ENCODE measurements at places on chromosomes 4 and X.

GRCh38 chr4:11105715-11106114, 323.0 kb downstream of the HS3ST1 start:
- H3K36me3 ChIP-seq = no peaks in the 10 kb centered on the region
- H3K27me3 ChIP-seq = no peaks in the 10 kb centered on the region
- DNase-seq = no peak
- no peak overlapping the region for H3K27ac ChIP-seq
- H3K4me1 ChIP-seq = no peaks in the 10 kb centered on the region
- no peak overlapping the region for H3K4me3 ChIP-seq

DNA sequence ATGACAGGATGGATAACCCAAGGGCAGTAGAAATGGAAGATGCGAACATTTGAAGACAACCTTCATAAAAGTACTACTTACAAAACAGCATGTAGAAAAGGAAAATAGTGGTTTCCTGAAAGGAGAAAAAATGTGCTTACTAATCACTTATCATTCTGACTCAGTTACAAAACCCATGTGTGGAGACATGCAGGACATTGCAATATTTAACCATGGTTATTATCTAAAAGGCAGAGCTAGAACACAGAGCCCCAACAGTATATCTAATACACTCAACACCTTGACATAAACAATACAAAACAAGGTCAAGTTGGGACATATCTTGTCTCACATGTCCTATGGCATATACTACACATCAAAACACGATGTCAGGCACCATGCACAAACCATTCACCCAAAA, 55.9 kb downstream of the EIF4E start:
- H3K4me3 ChIP-seq = no peak overlapping the region
- no peak for DNase-seq
- H3K36me3 ChIP-seq = peaks cover 1% of the 10 kb centered on the region
- peaks cover 10% of the 10 kb centered on the region for H3K4me1 ChIP-seq
- H3K27me3 ChIP-seq = no peaks in the 10 kb centered on the region

DNA sequence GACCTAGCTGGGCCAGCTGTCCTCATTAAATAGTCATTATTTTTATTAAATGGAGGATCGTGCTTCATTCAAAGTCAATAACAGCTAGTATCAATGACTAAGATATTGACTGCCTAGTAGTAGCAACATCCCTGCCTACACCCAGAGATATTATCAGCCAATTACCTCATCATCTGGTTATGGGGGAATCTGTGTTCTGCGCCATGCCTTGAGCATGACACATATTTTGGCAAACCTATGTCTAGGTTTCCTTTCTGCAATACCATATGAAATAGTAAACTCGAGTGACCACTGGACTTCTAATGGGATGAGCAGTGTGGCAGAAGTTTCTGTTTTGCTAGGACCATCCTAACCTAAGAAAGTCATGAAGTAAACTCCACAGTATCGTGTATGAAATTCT, 50.0 kb upstream of the AADAT start:
- no peaks in the 10 kb centered on the region for H3K27me3 ChIP-seq
- no peaks in the 10 kb centered on the region for H3K4me1 ChIP-seq
- no peaks in the 10 kb centered on the region for H3K36me3 ChIP-seq
- H3K27ac ChIP-seq = no peak overlapping the region
- no peak for DNase-seq
- H3K4me3 ChIP-seq = no peak overlapping the region

- DNase-seq = no peak
- no peaks in the 10 kb centered on the region for H3K27me3 ChIP-seq
- H3K4me3 ChIP-seq = no peak overlapping the region
- no peaks in the 10 kb centered on the region for H3K4me1 ChIP-seq
- H3K36me3 ChIP-seq = peaks cover 3% of the 10 kb centered on the region
- no peak overlapping the region for H3K27ac ChIP-seq
Observed at GRCh38 chr4:19178835-19179234, 1072.9 kb upstream of the SLIT2 start.

DNA sequence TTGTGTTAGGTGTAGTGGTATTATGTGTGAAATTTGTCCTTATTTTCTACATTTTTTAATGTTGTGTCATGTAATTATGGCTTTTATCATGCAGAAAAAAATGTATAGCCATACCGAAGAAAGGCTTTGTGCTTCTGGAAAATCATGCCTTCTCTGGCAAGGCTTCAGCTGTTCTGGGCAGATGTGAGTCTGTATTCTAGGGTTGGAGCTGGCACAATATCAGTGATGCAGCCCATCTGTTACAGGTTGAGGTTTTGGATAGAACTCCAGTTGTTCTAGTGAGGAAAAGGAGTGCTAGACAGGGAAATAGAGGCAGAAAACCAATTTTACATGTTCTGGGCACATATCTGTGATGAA, 44.8 kb upstream of the PRSS12 start:
- H3K4me3 ChIP-seq = no peak overlapping the region
- peaks cover 33% of the 10 kb centered on the region for H3K27me3 ChIP-seq
- H3K36me3 ChIP-seq = no peaks in the 10 kb centered on the region
- no peak overlapping the region for H3K27ac ChIP-seq
- no peak for DNase-seq

DNA sequence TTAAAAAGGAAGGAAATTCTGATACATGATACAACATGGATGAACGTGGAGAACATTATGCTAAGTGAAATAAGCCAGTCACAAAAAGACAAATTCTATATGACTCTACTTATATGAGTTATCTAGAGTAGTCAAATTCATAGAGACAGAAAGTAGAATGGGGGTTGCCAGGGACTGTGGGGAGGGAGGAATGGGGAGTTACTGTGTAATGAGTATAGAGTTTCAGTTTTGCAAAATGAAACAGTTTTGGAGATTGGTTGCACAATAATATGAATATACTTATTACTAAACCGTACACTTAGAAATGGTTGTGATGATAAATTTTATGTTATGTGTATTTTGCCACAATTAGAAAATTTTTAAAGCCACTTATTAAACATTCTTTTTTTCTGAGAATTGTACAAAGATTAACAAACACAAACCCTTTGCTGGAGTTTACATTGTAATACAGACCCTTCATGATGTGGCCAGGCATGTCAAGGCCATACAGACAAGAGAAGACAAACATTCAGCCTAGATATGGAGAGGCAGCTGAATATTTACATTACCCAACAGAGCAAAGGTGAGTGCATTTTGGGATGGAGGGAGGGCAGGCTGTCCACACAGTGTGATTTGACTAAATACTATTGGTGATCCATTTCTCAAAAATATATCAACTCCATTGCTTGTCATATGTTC, 21.2 kb upstream of the GPC3 start:
- H3K36me3 ChIP-seq = no peaks in the 10 kb centered on the region
- no peaks in the 10 kb centered on the region for H3K4me1 ChIP-seq
- DNase-seq = no peak
- peaks cover 10% of the 10 kb centered on the region for H3K27me3 ChIP-seq
- H3K27ac ChIP-seq = no peak overlapping the region
- H3K4me3 ChIP-seq = no peak overlapping the region

DNA sequence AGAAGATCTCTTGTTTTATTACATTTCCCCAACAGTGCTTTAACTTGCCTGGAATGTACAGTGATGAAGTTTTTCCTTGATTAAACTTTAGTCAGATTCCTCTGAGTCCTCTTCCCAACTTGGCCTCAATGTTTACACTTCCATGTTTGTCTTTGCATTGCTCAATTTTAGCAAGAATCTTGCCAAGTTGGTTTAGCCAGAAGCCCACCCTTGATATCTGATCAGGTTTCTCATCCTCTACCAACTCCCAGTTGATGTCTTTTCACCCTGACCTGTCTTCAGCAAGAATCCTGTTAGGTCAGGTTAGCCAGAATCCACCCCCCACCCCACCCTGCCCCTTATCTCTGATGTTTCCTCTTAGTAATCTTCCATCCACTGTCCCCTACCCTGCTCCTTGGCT, 120.9 kb downstream of the MBNL3 start:
- H3K4me3 ChIP-seq = no peak overlapping the region
- DNase-seq = no peak
- no peaks in the 10 kb centered on the region for H3K27me3 ChIP-seq
- no peaks in the 10 kb centered on the region for H3K36me3 ChIP-seq

GRCh38 chr4:26273616-26273980, 47.2 kb upstream of the RBPJ start:
- no peak overlapping the region for H3K27ac ChIP-seq
- no peak for DNase-seq
- no peaks in the 10 kb centered on the region for H3K36me3 ChIP-seq

DNA sequence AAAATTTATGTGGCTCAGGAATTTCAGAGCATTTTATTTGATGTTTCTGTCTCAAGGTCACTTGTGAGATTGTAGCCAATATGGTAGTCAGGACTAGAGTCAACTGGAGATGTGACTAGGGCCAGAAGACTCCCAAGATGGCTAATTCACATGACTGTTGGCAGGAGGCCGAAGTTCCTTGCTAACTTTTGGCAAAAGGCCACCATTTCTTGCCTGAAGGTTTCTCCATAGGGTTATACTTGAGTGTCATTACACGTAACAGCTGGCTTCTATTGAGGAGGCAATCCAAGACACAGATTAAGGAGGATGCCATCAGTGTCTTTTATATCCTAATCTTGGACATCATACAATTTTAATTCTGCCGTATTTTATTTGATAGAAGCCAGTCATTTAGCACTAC, 162.3 kb upstream of the MAOA start:
- no peaks in the 10 kb centered on the region for H3K27me3 ChIP-seq
- H3K36me3 ChIP-seq = no peaks in the 10 kb centered on the region
- DNase-seq = no peak
- H3K27ac ChIP-seq = no peak overlapping the region
- H3K4me3 ChIP-seq = no peak overlapping the region

DNA sequence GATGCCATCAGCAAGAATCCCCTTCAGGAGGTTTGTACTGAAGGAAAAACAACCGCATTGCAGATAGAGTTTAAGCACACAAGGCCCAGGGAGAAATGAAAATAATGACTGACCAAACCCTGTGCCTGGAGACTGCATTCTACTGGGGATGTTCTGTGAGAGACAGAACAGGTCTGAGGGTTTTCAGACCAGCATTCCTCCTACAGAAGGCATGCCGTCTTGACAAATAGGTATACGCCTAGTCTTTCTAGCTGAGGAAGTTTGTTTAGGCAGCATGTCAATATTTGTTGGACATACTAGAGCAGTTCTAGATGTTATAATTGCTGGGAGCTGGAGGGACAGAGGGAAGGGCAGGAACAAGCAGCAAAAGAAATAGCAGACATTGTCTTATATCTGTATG, 68.4 kb upstream of the SCOC start:
- no peaks in the 10 kb centered on the region for H3K4me1 ChIP-seq
- DNase-seq = no peak
- no peak overlapping the region for H3K4me3 ChIP-seq
- no peaks in the 10 kb centered on the region for H3K36me3 ChIP-seq

- H3K36me3 ChIP-seq = no peaks in the 10 kb centered on the region
- DNase-seq = no peak
- H3K27ac ChIP-seq = no peak overlapping the region
- H3K27me3 ChIP-seq = peaks cover 34% of the 10 kb centered on the region
- H3K4me1 ChIP-seq = no peaks in the 10 kb centered on the region
Observed at GRCh38 chr4:145446184-145446583, 35.5 kb upstream of the SMAD1 start.

DNA sequence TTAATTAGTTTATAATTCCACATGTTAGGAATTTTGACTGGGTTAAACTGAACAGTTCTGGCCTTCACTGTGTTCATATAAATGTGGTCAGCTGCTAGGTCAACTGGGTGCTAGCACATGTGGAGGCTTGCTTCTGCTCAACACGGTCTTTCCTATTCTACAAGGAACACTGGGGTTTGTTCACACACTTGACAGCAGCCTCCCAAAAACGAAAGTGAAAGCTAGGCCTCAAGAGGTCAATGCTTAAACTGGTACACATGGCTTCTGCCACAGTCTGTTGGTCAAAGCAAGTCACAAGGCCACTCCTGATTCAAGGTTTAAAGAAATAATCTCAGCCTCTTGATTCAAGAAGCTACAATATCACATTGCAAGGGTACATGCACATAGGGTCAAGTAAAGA, 126.5 kb downstream of the QDPR start:
- peak overlapping the region; percentile 42 for H3K27ac ChIP-seq
- H3K27me3 ChIP-seq = no peaks in the 10 kb centered on the region
- no peak for DNase-seq
- no peaks in the 10 kb centered on the region for H3K36me3 ChIP-seq

- no peak for DNase-seq
- H3K4me3 ChIP-seq = peak overlapping the region; percentile 100
- peaks cover 30% of the 10 kb centered on the region for H3K4me1 ChIP-seq
- peak overlapping the region; percentile 100 for H3K27ac ChIP-seq
Observed at GRCh38 chr4:119299260-119299671, 22.7 kb downstream of the FABP2 start.

DNA sequence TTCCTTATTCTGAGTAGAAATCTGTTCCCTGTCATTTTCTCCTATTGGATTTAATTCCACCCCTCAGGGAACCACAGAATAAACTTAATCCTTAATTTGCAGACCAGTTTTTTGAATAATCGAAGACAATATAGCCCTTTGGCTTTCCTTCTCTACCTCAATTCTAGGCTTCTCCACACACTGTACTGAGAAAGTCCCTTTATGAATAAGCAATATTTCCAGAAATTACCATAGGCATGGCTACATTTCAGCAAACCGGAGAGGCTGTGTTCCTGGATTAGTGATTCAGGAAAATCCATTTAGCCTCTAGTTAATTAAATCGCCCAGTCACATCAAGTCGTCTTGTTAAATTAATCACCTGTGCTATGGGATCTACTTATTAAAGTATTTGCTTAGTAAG, 125.1 kb downstream of the ANAPC4 start:
- no peak overlapping the region for H3K4me3 ChIP-seq
- no peaks in the 10 kb centered on the region for H3K4me1 ChIP-seq
- no peak for DNase-seq
- H3K36me3 ChIP-seq = no peaks in the 10 kb centered on the region
- no peaks in the 10 kb centered on the region for H3K27me3 ChIP-seq
- H3K27ac ChIP-seq = no peak overlapping the region

- peaks cover 12% of the 10 kb centered on the region for H3K27me3 ChIP-seq
- no peak overlapping the region for H3K4me3 ChIP-seq
- H3K36me3 ChIP-seq = no peaks in the 10 kb centered on the region
- H3K4me1 ChIP-seq = no peaks in the 10 kb centered on the region
Observed at GRCh38 chr4:55242506-55242905, 103.5 kb upstream of the SRD5A3 start.

GRCh38 chrX:19543951-19544381, 28.7 kb upstream of the MAP3K15 start:
- no peak overlapping the region for H3K4me3 ChIP-seq
- H3K4me1 ChIP-seq = peaks cover 35% of the 10 kb centered on the region
- no peak for DNase-seq

- no peak overlapping the region for H3K4me3 ChIP-seq
- no peaks in the 10 kb centered on the region for H3K27me3 ChIP-seq
- DNase-seq = no peak
- no peaks in the 10 kb centered on the region for H3K36me3 ChIP-seq
- no peak overlapping the region for H3K27ac ChIP-seq
Observed at GRCh38 chr4:81796790-81797528, 325.3 kb upstream of the RASGEF1B start.

DNA sequence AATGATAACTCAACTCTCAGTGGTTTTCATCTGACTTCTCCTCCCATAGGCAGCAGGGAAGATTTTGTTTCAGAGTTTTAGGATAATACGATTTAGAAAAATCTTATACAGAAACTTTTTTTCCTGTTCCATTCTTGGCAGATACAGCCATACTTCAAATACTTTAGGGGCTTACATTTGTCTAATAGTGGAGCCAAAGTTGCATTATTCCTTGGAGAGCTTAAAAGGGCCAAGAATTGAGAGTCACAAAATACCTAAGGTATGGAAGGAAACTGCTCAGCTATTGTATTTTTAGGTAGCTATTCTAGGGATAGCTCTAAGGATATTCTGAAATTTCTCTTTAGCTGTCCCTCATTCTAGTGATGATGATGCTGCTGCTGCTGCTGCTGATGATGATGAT, 132.9 kb upstream of the PTCHD1 start:
- H3K27me3 ChIP-seq = no peaks in the 10 kb centered on the region
- no peak for DNase-seq
- no peaks in the 10 kb centered on the region for H3K36me3 ChIP-seq
- H3K4me3 ChIP-seq = no peak overlapping the region
- H3K4me1 ChIP-seq = no peaks in the 10 kb centered on the region

Measured in central memory CD8-positive, alpha-beta T cell (primary cell).